ENCODE measurements at places on chromosomes 7 and 10.

GRCh38 chr7:43480581-43480980 is 102.3 kb upstream of the STK17A start:
- no peak for DNase-seq

DNA sequence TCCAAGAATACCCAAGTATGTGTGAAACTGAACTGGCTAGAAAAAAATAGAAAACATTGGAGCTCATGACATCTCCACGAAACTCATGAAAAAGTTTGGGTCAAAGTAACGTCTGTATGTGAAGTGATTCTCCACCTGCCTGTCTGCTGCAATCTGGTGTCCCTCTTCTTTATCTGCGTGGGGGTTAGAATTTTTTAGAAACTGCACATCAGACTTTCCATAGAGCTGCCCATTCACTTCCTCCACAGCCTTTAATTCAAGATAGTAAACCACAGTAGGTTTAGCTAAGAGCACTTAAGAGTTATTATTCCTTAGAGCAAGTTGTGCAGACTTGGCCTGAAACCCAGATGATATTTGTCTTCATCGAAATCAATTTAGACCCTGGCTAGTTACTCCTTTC is 55.3 kb downstream of the SCIN start:
- DNase-seq, result no peak

DNA sequence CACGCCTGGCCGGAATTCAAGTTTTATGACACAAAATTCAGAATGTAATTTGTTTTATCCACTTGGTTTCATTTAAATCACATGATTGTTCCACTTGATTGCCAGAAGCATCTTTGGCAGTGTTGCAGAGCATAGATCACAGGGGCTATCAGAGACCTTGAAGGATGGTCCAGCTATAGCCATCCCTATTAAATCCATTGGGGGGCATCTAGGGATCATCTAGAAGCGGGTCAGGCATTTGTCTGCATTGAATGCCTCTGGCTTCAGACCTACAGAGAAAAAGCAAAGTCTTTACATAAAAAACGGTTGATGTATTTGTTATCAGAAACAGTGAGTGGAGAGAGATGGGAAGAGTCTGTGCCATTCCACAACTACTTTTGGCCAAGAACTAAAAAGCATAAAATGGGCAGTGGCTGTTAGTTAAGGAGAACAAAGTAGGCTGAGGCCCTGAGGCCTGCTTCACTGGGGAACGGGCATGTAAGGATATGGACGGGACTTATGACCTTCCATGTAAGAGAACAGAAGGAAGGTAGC is 146.3 kb downstream of the NXPH1 start:
- DNase-seq, result peak; percentile 9

DNA sequence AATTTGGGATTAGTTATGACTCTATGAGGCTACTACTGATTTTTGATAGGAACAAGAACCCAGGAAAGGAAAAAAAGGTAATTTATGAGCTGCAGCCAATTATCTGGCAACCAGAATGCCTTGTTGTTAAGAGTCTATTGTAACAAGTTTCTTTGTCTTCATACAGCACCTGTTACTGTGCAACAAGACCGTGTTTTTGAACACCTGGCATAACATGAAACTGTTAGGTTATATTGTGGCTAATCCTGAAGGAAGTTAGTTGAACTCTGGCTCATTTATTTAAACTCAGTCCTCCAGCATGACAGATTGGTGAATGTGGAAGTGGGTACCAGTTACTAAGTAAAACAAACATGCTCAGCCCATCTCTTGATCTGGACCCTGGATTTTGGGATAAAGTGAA is 33.0 kb downstream of the RALA start:
- peak; percentile 10 for DNase-seq

Data from DMS53 (cell line).